Frontal cortex (tissue), 4 donors: ENCODE measurements at places on chromosomes 5 and 9.

DNA sequence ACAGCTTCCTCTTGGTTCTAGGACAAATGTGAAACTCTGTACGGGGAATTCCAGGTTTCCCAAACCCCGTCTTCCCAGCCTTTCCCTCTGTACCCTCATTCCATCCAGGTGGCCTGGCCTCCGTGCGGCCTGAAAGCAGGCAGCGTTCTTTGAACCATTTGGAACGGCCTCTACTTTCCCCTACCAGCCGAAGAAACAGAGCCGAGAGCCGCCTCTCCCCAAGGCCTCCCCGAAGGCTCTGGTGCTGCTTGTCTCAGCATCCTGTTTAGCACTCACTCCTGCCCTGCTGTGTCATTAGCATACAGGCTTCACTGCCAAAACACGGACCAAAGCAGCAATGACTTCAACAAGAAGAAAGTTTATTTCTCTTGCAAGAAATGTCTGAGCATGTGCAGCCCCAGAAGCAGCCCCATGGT lies 137.7 kb downstream of the HSD17B3 start:
- no peak for DNase-seq

GRCh38 chr9:124764774-124765438 lies 6.2 kb downstream of the NR6A1 start:
- DNase-seq: no peak

DNA sequence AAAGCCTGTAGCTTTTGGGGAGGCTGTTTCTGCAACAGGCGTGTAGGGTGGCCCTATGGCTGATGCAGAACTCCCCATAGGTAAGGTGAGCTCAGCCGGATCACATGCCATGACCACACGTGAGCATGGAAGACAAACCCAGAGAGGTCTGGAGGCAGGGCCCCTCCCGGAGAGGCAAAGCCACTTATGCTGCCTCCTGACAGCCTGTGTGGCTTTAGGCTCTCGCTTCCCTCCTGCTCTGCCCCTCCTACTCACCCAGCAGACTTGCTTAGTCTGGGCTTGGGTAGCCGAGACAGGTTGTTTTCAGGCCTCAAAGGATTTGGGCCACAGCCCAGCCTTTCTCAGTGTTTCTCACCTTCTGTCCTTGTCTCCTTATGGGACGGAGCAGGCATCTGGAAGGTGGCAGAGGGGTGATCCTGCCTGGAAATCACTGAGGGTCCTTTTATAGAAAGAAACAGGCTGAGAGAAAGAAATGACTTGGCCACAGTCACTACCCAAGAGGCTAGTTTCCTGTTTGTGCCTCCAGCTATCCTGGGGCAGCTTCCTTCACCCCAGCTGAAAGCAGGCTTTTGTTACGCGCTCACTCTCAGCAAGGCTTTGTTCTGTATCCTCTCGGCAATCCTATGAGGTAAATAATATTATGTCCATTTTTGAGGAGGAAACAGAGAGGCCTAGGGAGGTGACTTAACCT lies 89.9 kb downstream of the DAB2IP start:
- DNase-seq: no peak

GRCh38 chr5:172299916-172300439 lies 16.4 kb upstream of the UBTD2 start:
- DNase-seq: no peak

- DNase-seq: no peak
Observed at GRCh38 chr5:86869268-86869667, 251.5 kb downstream of the COX7C start.

- DNase-seq: no peak
Observed at GRCh38 chr9:6876195-6876894, 118.6 kb downstream of the KDM4C start.

DNA sequence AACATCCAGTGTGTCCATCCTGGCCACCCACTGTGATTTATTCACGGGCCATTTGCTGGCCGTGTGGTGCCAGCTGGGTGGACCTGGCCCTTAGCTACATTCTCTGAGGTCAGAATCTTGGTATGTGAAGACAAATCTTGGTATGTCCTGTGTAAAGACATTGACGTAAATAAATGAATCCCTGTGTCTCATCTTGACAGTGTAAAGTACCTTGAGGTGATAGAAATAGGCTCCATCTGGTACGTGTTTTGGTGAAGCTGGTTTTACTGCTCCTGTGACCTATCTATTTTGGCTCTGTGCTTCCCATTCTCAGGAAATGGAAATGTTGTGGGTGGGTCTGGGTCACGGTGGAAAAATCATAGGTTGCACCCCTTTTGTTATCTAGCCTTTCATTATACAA lies 245.4 kb upstream of the ANKH start:
- DNase-seq: no peak

- no peak for DNase-seq
Observed at GRCh38 chr5:173319646-173320045, 8.6 kb downstream of the STC2 start.

GRCh38 chr9:87193925-87194868 lies 246.9 kb upstream of the GAS1 start:
- no peak for DNase-seq

DNA sequence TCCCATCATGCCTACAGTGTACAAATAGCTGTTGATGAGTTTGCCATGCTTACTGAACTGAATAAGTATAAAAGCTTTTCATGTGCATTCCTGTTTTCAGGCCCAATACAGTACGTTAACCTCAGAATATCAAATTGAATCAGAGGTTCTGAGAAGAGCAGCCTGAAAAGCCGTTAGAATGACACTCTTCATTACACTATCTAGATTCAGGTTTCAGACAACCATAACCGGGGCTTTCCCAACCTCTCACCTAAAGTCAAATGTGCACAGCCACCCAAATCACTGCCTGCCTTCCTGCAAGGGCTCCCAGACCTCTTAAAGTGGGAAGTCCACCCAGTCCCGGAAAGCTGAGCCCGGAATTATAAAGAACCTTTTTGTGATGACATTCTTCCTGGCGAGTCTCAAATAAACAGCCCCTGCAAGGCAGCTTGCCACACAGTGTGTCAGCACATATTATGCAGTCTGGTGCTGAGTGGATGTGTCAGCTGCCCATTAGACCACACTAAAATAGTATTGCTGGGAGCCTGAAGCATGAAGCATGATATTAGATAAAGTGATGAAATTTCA lies 245.8 kb downstream of the TLE4 start:
- no peak for DNase-seq

DNA sequence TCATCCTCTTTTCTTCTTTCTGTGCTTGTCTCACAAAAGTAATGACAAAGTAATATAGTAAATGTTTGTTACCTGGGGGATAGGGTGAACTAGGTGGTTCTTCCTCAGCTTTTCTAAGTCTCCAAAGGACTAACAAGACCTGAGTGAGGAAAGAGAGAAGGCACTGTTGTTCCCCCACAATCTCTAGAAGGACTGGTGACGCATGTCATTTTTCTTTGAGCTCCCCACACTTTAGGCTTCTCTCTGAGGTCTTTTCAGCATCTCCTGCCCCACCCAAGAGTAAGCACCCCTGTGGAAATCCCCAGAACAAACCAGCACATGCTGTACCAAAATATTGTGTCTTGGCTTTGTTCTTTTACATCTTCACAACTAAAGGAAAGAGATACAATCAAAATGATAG lies 2.4 kb upstream of the IL7R start:
- no peak for DNase-seq

- DNase-seq: no peak
Observed at GRCh38 chr5:142634216-142635011, 51.5 kb downstream of the FGF1 start.

DNA sequence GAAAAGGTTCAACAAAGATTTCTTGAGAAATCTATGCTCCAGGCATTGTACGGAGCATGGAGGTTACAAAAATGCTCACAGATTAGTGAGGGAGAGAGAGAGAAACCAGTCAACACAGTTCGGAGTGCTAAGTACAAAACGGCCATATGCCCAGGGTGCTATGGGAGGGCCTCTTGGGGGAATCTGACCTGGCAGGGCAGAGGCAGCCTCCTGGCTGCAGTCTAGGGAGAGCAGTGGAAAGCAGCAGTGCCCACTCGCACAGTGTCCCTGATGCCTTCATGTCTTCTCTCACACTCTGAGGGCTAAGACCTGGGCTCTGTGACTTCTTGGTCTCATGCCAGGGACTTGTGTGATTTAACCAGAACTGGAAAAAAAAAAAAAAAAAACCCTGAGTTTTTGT lies 29.8 kb upstream of the SMC5 start:
- no peak for DNase-seq

- DNase-seq: no peak
Observed at GRCh38 chr5:79111387-79111959, at the start of gene BHMT. Gene BHMT (plus strand): TSS chr5:79111809. CDS start chr5:79111886, 77 bp downstream.

DNA sequence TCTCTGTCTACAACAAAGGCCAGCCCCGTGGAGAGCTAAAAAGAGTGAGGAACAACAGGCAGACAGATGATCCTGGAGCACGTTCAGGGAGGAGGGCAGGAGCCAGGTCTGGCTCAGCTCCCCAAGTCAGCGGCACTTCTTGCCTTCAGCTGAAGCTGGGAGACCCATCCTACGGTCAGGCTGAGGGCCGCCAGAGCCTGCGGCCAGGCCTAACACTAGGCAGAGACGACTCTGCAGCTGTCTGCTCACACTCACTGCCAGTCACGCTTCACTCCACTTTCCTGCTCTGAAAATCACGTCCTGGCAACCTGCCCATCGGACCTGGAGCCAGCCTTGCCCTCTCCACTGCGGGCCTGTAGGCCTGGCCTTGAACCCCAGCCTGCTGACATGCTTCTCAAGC lies 160.9 kb upstream of the LHFPL2 start:
- DNase-seq: no peak

- no peak for DNase-seq
Observed at GRCh38 chr9:101462558-101462957, 27.0 kb upstream of the ALDOB start.

DNA sequence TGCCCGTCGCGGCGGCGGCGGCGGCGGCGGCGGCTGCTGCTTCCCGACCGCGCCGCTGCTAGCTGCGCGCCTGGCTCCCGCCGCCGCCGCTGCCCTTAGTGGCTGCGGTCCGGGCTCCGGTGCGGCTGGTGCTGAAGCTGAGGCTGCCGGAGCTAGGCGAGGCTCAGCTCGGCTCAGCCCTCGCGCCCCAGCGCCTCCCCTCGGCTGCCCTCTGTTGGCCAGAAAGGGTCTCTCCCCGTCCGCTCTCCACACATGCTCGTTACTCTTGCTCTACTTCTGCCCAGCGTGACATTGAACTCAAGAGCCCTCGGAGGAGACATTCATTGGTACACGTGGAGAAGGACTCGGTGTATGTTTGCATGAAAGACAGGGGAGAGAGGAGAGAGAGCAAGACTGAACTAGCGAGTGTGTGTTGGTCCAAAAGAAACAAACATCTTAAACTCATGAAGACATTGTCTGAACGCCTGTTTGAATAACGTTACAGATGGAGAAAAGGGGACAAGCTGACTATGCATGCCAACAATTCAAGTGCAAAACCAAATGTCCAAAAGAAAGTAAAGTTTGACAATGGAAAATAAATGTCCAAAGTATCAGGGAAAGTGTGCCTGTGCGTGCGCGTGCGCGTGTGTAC lies at the start of gene HCN1:
Gene HCN1, minus strand, starts transcription at position 175 of the 631 bp plus-strand sequence.
- peak; percentile 47 for DNase-seq

DNA sequence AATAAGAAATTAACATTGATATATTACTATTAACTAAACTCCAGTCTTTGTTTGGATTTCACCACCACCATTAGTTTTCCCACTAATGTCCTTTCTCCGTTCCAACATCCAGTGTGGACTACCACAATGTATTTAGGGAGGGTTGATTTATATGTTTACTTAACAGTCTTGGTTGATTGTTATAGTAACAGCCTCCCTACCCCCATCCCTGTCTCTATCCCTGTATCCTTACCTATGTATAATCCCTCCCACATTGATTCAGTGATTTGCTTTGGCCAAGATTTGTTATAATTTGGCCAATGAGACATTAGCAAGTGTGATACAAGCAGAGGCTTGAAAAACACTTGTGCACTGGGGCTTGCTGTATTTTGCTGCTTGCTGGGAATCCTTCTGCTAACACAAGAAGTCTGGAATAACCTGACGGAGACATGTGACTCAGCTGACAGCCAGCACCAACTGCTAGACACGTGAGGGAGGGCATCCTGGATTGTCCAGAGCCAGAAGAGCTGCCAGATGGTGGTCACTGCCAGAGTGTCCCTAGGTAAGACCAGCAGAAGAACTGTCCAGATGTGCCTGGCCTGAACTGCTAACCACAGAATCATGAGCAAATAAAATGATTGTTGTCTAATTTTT lies 51.2 kb upstream of the TCF7 start:
- no peak for DNase-seq

DNA sequence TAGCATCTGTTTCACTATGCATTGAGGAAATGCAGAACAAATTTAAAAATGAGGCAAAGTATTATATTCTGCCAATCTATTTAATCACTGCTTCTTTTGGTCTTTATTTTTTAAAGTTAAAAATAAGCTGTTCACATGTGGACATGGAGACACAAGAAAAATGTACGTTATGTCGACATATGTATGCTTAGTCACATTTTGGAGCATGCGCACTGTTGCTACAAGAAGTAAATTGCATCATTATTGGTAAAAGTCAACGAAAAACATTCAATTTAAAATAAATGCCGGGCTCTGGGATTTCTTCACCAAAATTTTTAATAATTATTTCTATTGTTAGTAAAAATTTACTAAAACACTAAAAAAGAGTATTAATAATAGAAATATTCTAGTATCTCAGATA lies 876.3 kb upstream of the CTNND2 start:
- no peak for DNase-seq

DNA sequence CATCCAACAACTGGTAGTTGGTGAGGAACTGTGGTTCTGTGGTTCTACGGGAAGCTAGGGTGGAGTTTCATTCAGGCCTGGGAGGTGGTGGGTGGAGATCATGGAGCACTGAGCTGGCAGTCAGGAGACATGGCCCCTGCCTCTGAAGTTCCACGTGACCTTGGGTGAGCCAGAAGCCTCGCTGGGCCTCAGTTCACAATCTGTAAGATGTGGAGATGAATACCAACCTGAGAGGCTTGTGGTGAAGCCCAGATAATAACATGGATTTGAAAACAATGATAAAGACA lies 177.9 kb downstream of the MACROH2A1 start:
- no peak for DNase-seq

- no peak for DNase-seq
Observed at GRCh38 chr5:157540707-157541446, 34.7 kb downstream of the ADAM19 start.

DNA sequence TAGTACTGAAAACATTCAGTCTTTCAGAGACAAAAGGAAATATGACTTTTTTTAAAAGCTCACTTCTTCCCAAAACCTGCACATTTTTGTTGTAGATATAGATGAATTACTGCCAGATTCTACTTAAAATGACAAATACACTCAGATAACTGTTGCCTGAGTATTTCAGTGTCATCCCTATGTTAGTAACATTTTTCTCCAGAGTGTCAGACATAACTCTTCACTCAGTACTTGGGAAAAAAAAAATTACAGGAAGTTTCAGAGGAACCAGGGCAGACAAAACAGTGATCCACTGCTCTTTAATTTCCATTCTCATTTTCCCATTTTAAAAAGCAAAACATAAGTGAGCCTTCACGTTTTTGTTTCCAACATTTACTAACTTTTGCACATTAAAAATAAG lies 79.3 kb upstream of the ITGA1 start:
- DNase-seq: no peak

GRCh38 chr9:98087420-98088354 lies 31.2 kb downstream of the NANS start:
- DNase-seq: peak; percentile 57

DNA sequence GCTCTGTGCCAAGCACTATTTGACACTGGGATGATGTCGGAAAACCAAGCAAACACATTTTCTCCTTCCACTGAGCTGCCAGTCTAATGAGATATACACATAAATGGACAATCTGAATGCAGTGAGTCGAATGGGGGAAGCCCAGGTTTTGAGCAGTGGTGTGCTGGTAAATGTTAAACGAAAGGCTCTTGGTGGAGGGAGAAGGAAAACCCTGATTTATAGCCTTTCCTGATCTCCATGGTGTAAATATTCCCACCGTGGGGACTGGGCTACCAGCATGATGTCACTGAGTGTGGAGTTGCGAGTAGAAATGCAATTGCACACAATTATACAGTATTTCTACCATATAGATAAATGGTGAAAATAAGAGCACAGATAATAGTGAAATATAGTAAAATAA lies 5.0 kb upstream of the GSN start:
- DNase-seq: no peak
